ENCODE measurements at places on chromosomes 11 and 22. TPM values are rescaled to one million over a fixed set of nuclear protein-coding genes. Genes with fewer than 3 reads are reported as not detected.

The H19 gene
- 31.8 TPM for total RNA-seq

The PRR33 gene
- total RNA-seq = not detected

The NPAS4 gene
- not detected for total RNA-seq

The SGSM1 gene
- not detected for total RNA-seq

The ANO5 gene
- total RNA-seq = under 0.01 TPM

The IFITM10 gene
- 32.3 TPM for total RNA-seq

The FJX1 gene
- total RNA-seq = 38.5 TPM

The OR5B21 gene
- total RNA-seq = not detected

The OR2AG1 gene
- not detected for total RNA-seq

The LPXN gene
- 18.8 TPM for total RNA-seq

Measured in mammary epithelial cell (primary cell).